T-helper 17 cell (primary cell): ENCODE measurements at places on chromosomes 2 and 18.

DNA sequence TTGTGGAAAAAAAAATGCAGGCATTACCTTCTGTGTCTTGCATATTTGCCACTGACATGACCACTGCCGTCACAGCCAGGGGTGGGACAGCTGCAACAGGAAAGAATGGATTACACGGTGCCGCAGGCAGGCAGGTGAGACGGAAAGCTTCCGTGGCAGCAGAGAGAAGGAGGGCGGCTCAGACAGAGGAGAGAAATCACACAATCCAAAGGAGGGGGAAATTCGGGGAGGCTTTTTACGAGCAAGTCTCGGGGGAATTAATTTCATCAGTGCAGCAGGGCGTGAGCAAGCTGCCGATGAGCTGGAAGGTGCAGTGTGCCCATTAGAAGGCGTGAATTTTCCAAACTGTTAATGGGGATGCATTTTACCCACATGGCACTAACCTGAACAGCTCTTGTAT, 234.8 kb upstream of the PXDN start:
- DNase-seq: no peak
- H3K27ac ChIP-seq: no peak overlapping the region
- no peaks in the 10 kb centered on the region for H3K4me1 ChIP-seq
- no peaks in the 10 kb centered on the region for H3K36me3 ChIP-seq
- no peak overlapping the region for H3K4me3 ChIP-seq

GRCh38 chr2:161713706-161714105, 89.5 kb downstream of the SLC4A10 start:
- peaks cover 9% of the 10 kb centered on the region for H3K4me1 ChIP-seq
- no peaks in the 10 kb centered on the region for H3K36me3 ChIP-seq
- H3K4me3 ChIP-seq: no peak overlapping the region

GRCh38 chr18:38362286-38362792, 796.7 kb upstream of the CELF4 start:
- H3K27me3 ChIP-seq: no peaks in the 10 kb centered on the region
- H3K4me3 ChIP-seq: no peak overlapping the region
- DNase-seq: no peak
- no peaks in the 10 kb centered on the region for H3K4me1 ChIP-seq
- no peaks in the 10 kb centered on the region for H3K36me3 ChIP-seq
- H3K27ac ChIP-seq: no peak overlapping the region

DNA sequence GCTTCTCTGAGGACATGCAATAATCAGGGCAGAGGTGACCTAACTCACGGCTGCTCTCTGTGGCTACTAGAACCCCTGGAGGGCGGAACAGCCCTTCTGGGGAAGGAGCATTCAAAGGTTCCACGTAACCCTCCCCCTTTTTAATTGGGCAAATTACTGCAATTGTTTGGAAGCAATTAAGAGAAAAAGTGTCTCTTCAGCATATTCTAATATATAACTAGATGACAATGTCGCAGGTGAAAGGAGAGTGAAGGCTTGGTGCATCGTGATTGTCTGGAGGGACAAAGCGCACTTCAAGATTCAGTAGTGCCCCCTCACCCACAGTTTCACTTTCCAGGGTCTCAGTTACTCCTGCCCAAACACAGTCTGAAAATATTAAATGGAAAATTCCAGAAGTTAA, 720.8 kb downstream of the DCDC2C start:
- no peaks in the 10 kb centered on the region for H3K27me3 ChIP-seq
- DNase-seq: no peak
- H3K36me3 ChIP-seq: no peaks in the 10 kb centered on the region
- no peak overlapping the region for H3K4me3 ChIP-seq
- no peak overlapping the region for H3K27ac ChIP-seq
- no peaks in the 10 kb centered on the region for H3K4me1 ChIP-seq

- H3K4me1 ChIP-seq: no peaks in the 10 kb centered on the region
- no peak overlapping the region for H3K27ac ChIP-seq
- DNase-seq: no peak
- H3K27me3 ChIP-seq: peaks cover 28% of the 10 kb centered on the region
- H3K4me3 ChIP-seq: no peak overlapping the region
- H3K36me3 ChIP-seq: peaks cover 2% of the 10 kb centered on the region
Observed at GRCh38 chr2:33034784-33035183, 88.0 kb downstream of the LTBP1 start.
